Suprapubic skin (tissue), 4 donors: ENCODE measurements at places on chromosomes 11 and 22. TPM values are rescaled to one million over a fixed set of nuclear protein-coding genes. Genes with fewer than 3 reads are reported as not detected.

The CARD10 gene
- 13.7 TPM for total RNA-seq

The OR5P2 gene
- 1.8 TPM for total RNA-seq

The SCGB1C1 gene
- total RNA-seq: not detected

GRCh38 chr11:8016440-8016839, 29.3 kb downstream of the EIF3F start:
- DNase-seq: peak; percentile 49

DNA sequence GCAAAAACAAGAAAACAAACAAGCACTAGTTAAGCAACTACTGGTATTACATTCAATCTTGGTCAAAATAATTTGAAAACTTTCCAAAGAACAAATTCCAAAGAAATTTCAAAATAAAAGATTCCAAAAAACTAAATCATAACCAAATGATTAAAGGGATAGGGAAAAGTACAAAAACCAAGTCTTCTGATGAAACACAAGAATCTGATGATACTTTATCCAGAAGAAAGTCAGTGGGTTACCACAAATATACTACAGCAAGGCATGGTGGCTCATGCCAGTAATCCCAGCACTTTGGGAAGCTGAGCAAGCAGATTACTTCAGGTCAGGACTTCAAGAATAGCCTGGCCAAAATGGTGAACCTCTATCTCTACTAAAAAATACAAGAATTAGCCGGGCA, 59.1 kb downstream of the NUP98 start:
- no peak for DNase-seq

GRCh38 chr11:68664141-68664540, 20.2 kb upstream of the GAL start:
- DNase-seq: no peak
